ENCODE measurements at places on chromosomes 12 and 14.

- DNase-seq: no peak
Observed at GRCh38 chr14:36674659-36675058, 13.0 kb downstream of the PAX9 start.

DNA sequence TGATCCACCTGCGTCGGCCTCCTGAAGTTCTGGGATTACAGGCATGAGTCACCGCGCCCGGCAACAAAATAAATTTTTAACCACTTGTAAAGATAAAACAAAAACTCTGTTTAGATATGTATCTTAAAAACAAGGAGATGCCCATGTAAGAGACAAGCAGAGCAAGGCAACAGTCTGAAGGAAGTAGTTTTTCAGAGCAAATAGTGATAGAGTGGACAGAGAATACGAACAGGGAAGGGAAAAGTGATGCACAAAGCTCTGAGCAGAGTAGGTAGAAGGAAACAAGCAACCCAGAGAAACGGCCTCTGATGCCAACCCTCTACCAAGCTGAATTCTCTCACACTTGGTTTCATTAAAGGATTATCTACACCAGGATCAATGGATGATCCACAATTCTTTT, 24.8 kb upstream of the CDKL1 start:
- DNase-seq: no peak

DNA sequence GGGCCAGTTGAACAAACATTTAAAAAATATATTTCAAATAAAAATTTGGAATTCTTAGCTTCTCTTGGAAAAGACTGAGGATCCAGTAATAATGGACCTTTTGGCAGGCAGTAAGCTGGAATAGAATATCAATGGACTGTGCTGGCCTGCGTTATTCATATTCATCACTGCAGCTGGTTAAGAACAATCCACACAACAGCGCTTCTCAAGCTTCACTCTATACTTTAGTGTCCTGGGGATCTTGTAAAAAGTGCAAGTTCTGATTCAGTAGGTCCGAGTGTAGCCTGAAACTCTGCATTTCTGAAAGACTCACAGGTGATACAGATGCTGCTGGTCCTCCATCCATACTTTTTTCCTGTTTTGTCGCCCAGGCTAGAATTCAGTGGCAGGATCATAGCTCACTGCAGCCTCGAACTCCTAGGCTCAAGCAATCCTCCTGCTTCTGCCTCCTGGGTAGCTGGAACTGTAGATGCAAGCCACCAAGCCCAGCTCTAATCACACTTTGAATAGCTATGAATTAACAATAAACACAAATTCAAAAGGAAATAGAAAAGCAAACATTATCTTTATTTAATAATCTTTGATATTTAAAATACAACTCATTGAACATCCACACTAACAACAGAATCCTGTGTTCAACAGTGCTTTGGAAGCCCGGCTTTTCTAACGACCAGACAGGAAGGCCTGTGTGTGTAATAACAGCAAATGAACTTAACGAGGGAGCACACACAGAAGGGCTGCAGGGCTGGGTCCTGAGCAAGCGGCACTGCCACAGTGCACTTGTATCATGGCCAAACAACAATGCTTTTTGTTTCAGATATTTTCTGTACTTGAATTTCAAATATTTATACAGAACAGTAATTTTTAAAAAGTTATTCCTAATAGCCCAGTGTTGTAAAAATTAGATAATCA, 18.4 kb upstream of the TRIP11 start:
- DNase-seq: no peak

GRCh38 chr12:122517877-122518276, 8.9 kb downstream of the RSRC2 start:
- no peak for DNase-seq

GRCh38 chr14:90760078-90760444, 56.2 kb downstream of the TTC7B start:
- no peak for DNase-seq

- no peak for DNase-seq
Observed at GRCh38 chr12:15701631-15702156, 87.5 kb downstream of the EPS8 start.

Data from KG1 (cell line).